Neural crest cell (in vitro differentiated cells): ENCODE measurements at places on chromosomes 6 and 20. TPM values are rescaled to one million over a fixed set of nuclear protein-coding genes. Genes with fewer than 3 reads are reported as not detected.

GRCh38 chr6:49730251-49730650 lies 13.9 kb downstream of the CRISP3 start:
- H3K27ac ChIP-seq, result no peak overlapping the region
- no peaks in the 10 kb centered on the region for H3K4me1 ChIP-seq
- DNase-seq, result no peak
- H3K4me3 ChIP-seq, result no peak overlapping the region

DNA sequence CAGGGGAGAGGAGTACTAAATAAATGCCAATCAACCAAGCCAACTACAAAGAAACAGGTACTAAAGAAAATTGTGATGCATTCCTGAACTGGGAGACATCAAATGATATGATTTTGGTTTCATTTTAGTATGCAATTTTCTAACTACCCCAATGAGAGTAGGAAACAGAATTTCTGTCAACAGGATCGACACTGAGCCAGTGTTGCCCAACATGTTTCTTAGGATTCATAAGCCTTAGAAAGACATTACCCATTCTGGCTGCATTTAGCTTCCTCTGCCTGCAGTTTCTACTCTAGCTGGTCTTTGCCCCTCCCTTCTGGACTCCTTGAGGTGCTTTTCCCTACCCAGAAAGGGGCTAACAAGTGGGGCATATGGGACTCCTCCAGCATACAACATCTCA lies 49.8 kb downstream of the KCTD20 start:
- peaks cover 14% of the 10 kb centered on the region for H3K4me1 ChIP-seq
- no peak for DNase-seq
- H3K27ac ChIP-seq, result no peak overlapping the region

The ATXN1 gene
- 2.1 and 3.9 TPM in 2 replicates for total RNA-seq

The PPP1R18 gene
- total RNA-seq, result 71.0 and 71.1 TPM in 2 replicates

The SLC12A5 gene
- total RNA-seq, result 9.6 and 10.0 TPM in 2 replicates

DNA sequence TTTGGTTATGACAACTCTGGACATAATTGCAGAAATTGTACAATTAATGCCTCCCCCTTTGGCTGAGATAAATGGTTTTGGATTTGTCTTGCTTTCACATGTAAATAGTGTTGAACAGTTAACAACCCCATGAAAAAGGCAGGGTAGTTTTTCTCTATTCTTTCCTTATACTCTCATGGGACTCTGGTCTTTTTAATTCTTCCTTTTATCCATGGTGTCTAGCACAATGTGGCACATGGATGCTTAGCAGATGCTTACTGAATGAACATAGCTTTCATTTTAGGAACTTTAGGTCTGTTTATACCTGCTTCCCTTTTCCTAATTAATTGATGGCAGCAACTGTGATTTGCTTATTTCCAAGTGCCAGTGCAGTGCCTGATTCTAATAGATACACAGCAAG lies 75.6 kb downstream of the NCOA3 start:
- peaks cover 52% of the 10 kb centered on the region for H3K4me1 ChIP-seq
- no peak for DNase-seq
- no peak overlapping the region for H3K27ac ChIP-seq
- no peaks in the 10 kb centered on the region for H3K27me3 ChIP-seq
- peaks cover 4% of the 10 kb centered on the region for H3K36me3 ChIP-seq
- H3K4me3 ChIP-seq, result no peak overlapping the region

DNA sequence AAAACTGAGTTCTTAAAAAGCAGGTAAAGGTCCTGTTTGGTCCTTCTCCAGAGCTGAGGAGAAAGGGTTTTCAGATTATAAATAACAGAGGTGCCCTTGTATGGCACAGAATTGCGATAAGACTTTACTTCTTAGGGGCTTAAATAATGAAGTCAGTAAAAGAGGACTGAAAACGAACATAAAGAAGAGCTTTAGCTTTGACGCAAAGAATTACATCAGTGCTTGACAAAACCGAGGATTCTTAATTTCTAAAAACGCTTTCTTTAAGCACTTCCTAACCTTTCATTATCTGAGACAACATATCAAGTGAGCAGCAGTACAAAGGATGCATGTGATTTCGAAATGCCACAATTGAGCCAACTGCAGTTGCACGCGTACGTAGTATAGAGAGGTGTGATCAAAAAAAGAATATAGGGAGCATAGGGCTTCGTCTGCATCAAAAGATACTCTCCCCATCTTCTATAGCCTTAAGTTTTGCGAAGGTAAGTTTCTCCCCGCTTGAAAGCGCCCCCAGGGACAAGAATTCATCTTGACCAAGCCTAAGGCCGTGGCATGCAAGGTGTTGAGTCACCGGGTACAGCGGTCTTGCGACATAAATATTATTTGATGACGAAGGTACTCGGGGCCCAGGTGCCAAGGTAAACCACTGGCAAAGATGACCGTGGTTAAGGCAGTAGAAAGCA lies 778 bp upstream of the LOC128125822 start:
- peaks cover 33% of the 10 kb centered on the region for H3K4me1 ChIP-seq
- peak overlapping the region; percentile 94 for H3K4me3 ChIP-seq
- peak overlapping the region; percentile 98 for H3K27ac ChIP-seq
- peaks cover 28% of the 10 kb centered on the region for H3K27me3 ChIP-seq

DNA sequence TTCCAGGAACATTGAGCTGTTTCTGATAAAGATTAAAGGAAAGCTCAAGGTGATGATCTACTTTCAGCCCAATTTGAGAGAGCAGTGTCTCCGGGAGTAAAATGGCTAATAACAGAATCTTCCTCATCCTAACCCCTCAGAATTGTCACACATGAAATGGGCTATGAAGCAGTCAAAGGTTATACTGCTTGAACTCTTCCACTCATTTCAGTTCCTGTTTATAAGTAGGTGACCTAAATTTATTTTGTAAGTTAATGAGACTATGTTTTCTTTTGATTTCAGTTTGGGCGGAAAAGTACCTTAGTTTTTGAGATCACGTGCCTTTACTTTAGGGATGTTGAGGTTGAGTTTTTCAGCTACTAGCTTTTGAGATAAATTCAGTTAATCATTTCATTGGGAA lies 47.2 kb downstream of the QKI start:
- no peak overlapping the region for H3K27ac ChIP-seq
- peaks cover 69% of the 10 kb centered on the region for H3K4me1 ChIP-seq
- no peak for DNase-seq

- no peak for DNase-seq
- H3K4me3 ChIP-seq, result peak overlapping the region; percentile 91
- H3K27ac ChIP-seq, result no peak overlapping the region
- no peaks in the 10 kb centered on the region for H3K36me3 ChIP-seq
- H3K27me3 ChIP-seq, result no peaks in the 10 kb centered on the region
These were observed 138.8 kb downstream of the HFE start for GRCh38 chr6:26225848-26226578.

The MLIP gene
- not detected in 2 replicates for total RNA-seq

DNA sequence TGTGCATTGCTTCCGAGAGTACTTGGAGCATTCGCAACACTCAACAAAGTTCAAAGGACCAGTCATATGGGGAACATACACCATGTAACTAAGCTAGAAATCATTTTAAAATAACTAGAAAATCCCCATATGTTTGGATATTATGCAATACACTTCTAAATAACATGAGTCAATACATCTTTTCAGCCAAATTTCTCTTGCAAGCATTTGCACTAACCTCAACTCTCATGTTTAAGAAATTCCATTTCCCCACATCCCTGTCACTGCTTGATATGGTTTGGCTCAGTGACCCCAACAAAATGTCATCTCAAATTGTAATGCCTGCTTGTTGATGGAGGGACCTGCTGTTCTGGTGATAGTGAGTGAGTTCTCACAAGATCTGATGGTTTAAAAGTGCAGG lies 85.7 kb upstream of the CST7 start:
- no peaks in the 10 kb centered on the region for H3K27me3 ChIP-seq
- no peak for DNase-seq
- no peaks in the 10 kb centered on the region for H3K36me3 ChIP-seq
- H3K27ac ChIP-seq, result no peak overlapping the region

GRCh38 chr6:73768558-73768957 lies 72.6 kb downstream of the CD109 start:
- H3K27ac ChIP-seq, result no peak overlapping the region
- no peak for DNase-seq
- no peaks in the 10 kb centered on the region for H3K4me1 ChIP-seq
- no peaks in the 10 kb centered on the region for H3K36me3 ChIP-seq

DNA sequence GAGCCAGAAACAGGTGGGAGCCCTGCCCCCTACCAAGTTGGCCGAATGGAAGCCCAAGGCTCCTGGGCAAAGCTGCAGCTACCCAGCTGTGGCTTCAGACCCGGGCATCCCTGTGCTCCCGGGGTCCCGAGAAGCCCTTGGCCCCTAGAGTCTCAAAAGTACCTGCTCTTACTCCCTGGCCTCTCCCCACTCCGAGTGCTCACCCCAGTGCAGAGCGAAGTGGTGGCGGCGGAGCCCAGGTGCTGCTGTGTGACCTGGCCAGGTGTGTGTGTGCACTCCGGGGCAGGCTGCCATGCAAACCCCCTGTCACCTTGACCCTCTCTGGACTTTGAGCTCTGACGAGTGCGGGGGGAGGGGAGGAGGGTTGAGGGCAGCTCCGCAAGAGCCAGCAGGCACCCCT lies 493.8 kb upstream of the MANEA start:
- H3K27me3 ChIP-seq, result no peaks in the 10 kb centered on the region
- no peak overlapping the region for H3K27ac ChIP-seq
- no peaks in the 10 kb centered on the region for H3K4me1 ChIP-seq
- H3K4me3 ChIP-seq, result no peak overlapping the region
- DNase-seq, result no peak

DNA sequence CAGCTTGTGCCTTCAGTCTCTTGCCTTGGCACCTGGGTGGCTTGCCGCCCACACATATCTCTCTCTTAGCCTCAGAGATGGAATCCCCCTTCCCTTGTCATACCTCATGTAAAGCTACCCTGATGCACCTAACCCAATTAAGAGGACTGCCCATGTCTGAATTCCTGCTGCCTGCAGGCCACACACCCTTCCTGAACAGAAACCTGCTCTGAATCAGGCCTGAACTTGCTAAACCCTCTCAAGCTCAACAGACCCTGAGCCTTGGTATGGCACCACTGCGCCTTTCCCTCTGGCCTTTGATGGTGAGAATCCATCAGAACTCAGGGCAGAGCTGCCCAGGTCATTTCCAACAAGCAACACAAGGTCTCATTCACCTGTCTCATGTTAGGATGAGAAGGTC lies 5.2 kb downstream of the RAET1G start:
- H3K4me1 ChIP-seq, result no peaks in the 10 kb centered on the region
- H3K27ac ChIP-seq, result no peak overlapping the region
- DNase-seq, result no peak
- no peaks in the 10 kb centered on the region for H3K36me3 ChIP-seq
- H3K4me3 ChIP-seq, result no peak overlapping the region

The SLC22A7 gene
- total RNA-seq, result 0.37 TPM in 1 of 2 replicates, not detected in the other

DNA sequence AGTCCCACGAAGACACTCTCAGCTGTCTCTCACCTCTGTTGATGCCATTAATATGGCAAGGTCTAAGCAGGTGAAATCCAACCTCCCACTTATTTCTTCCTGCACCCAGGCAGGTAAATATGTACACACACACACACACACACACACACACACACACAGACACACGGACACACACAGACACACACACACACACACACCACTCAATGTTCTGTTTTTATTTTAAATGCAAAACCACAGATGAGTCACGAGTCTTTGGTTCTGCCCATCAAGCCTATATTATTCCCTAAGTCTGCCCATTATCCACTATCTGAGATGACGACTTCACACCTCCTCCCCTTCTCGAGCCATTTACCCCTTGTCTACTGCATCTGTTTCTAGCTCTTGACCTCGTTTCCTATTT lies 344.7 kb downstream of the CDH26 start:
- no peak overlapping the region for H3K4me3 ChIP-seq
- H3K27ac ChIP-seq, result no peak overlapping the region
- DNase-seq, result no peak
- peaks cover 11% of the 10 kb centered on the region for H3K27me3 ChIP-seq
- peaks cover 4% of the 10 kb centered on the region for H3K4me1 ChIP-seq

GRCh38 chr20:57259121-57259937 lies 7.1 kb downstream of the BMP7 start:
- peaks cover 85% of the 10 kb centered on the region for H3K4me1 ChIP-seq
- no peak for DNase-seq
- peaks cover 56% of the 10 kb centered on the region for H3K27me3 ChIP-seq

GRCh38 chr6:42434237-42434636 lies 17.5 kb downstream of the TRERF1 start:
- peaks cover 13% of the 10 kb centered on the region for H3K4me1 ChIP-seq
- DNase-seq, result no peak
- H3K27me3 ChIP-seq, result no peaks in the 10 kb centered on the region
- no peak overlapping the region for H3K27ac ChIP-seq

DNA sequence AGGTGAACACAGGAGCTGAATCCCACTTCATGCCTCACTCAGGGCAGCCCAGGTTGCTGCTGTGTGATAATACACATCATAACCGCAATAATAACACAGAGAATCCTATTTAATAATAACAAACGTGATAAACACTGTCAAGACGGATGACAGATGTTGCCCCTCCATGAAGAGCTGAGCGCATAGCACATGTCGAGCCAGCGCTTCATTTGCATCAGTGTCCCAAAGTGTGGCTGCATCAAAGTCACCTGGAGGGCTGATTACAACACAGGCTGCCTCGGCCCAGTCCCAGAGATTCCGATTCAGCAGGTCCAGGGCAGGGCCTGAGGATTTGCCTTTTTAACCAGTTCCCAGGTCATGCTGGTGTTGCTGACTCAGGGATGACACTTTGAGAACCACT lies 198.5 kb downstream of the QKI start:
- H3K27me3 ChIP-seq, result no peaks in the 10 kb centered on the region
- peaks cover 20% of the 10 kb centered on the region for H3K4me1 ChIP-seq
- no peak for DNase-seq
- H3K4me3 ChIP-seq, result no peak overlapping the region
- H3K27ac ChIP-seq, result no peak overlapping the region
- H3K36me3 ChIP-seq, result peaks cover 2% of the 10 kb centered on the region

GRCh38 chr20:11094711-11095110 lies 420.9 kb upstream of the JAG1 start:
- DNase-seq, result no peak
- H3K36me3 ChIP-seq, result no peaks in the 10 kb centered on the region
- no peaks in the 10 kb centered on the region for H3K27me3 ChIP-seq
- H3K27ac ChIP-seq, result no peak overlapping the region

- no peak overlapping the region for H3K4me3 ChIP-seq
- H3K27ac ChIP-seq, result no peak overlapping the region
- no peaks in the 10 kb centered on the region for H3K27me3 ChIP-seq
- no peak for DNase-seq
These were observed 28.2 kb upstream of the STX16 start for GRCh38 chr20:58622671-58623578.

- no peaks in the 10 kb centered on the region for H3K27me3 ChIP-seq
- H3K4me1 ChIP-seq, result peaks cover 16% of the 10 kb centered on the region
- H3K4me3 ChIP-seq, result peak overlapping the region; percentile 70
- no peak for DNase-seq
These were observed 1.1 kb upstream of the ZNF343 start for GRCh38 chr20:2509794-2510193.

GRCh38 chr6:32244946-32245398 lies 21.1 kb upstream of the NOTCH4 start:
- H3K27me3 ChIP-seq, result no peaks in the 10 kb centered on the region
- peak; percentile 79 for DNase-seq
- H3K4me3 ChIP-seq, result no peak overlapping the region
- peaks cover 8% of the 10 kb centered on the region for H3K4me1 ChIP-seq

GRCh38 chr6:26032340-26033084 lies 54.7 kb upstream of the HFE start:
- peaks cover 6% of the 10 kb centered on the region for H3K27me3 ChIP-seq
- no peaks in the 10 kb centered on the region for H3K36me3 ChIP-seq
- H3K4me3 ChIP-seq, result peak overlapping the region; percentile 95
